HFFc6 (cell line): ENCODE measurements at places on chromosomes 1 and 21. TPM values are rescaled to one million over a fixed set of nuclear protein-coding genes. Genes with fewer than 3 reads are reported as not detected.
A peak's percentile ranks its signal among the peaks of the same experiment; 100 is the strongest.

GRCh38 chr1:26391450-26391849 lies 18.9 kb upstream of the ZNF683 start:
- no peak overlapping the region for H3K27ac ChIP-seq
- H3K36me3 ChIP-seq, result no peaks in the 10 kb centered on the region
- H3K4me3 ChIP-seq, result no peak overlapping the region
- peaks cover 26% of the 10 kb centered on the region for H3K4me1 ChIP-seq
- H3K27me3 ChIP-seq, result peaks cover 3% of the 10 kb centered on the region

DNA sequence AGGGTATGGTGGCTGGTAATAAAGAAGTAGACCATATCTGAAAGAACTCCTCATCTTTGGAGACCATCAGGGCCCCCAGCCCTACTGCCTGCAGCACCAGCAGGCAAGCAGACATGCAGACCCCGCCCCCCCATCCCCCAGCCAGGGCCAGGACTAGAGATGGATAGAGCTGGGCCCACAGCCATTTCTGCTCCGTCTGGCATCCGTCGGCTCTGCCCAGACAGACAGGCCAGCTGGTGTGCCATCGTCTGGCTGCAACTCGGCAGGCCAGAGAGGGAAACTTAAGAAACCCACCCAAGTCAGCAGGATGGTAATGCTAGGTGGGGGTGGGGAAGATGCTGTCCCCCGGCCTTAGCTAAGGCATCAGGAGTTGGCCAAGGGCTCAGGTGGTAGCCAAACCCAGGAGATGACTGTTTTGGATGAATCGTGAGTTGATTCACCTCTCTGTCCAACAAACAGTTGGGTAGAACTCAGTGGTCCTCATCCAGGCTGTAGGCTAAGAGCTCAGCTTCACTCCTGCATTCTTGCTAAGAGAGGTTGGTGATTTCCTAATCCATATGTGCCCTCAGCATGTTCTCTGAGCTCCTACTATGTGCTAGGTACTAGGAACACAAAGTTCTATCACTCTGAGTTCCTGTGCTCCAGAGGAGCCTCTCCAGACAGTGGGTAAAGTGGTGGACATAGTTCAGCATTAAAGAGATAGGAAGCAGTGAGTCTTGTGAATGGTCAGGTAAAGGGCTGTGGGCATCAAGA lies 23.2 kb upstream of the TMEM222 start:
- H3K27me3 ChIP-seq, result peaks cover 1% of the 10 kb centered on the region
- H3K4me3 ChIP-seq, result peak overlapping the region; percentile 51
- no peaks in the 10 kb centered on the region for H3K36me3 ChIP-seq
- H3K4me1 ChIP-seq, result peaks cover 44% of the 10 kb centered on the region
- H3K27ac ChIP-seq, result peak overlapping the region; percentile 98

GRCh38 chr1:245858722-245859492 lies 648.2 kb downstream of the SMYD3 start:
- no peak for DNase-seq
- peaks cover 37% of the 10 kb centered on the region for H3K36me3 ChIP-seq
- H3K4me3 ChIP-seq, result 0 out of 2 replicates have a peak overlapping the region, but pooled peaks have one; percentile 6
- H3K27ac ChIP-seq, result peak overlapping the region; percentile 85
- H3K27me3 ChIP-seq, result peaks cover 1% of the 10 kb centered on the region; the same call in 1 of the 2 replicates

- no peak overlapping the region for H3K4me3 ChIP-seq
- no peak overlapping the region for H3K27ac ChIP-seq
- H3K36me3 ChIP-seq, result no peaks in the 10 kb centered on the region
- DNase-seq, result no peak
- no peaks in the 10 kb centered on the region for H3K4me1 ChIP-seq
Observed at GRCh38 chr21:10464975-10465374, 56.4 kb upstream of the TPTE start.

DNA sequence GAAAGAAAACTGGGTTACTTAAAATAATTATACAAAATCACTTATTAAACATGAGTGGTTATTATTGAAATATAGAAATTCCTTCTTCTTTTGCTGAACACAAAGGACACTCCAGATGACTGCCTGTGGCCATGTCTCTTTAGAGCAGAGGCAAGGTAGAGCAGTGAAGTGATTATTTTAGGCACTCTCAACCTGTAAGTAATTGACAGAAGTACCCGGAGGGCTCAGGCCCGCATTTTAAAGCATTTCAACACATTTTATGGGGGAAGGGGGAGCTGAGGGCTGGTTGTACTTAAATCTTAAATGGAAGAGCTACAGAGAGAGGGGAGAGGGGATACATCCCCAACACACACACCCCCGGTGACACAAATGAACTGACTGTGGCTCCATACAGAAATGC lies 10.2 kb downstream of the OSCP1 start:
- no peaks in the 10 kb centered on the region for H3K36me3 ChIP-seq
- peaks cover 2% of the 10 kb centered on the region; the same call in 1 of the 2 replicates for H3K27me3 ChIP-seq
- no peak overlapping the region for H3K27ac ChIP-seq

- H3K4me1 ChIP-seq, result no peaks in the 10 kb centered on the region
- no peaks in the 10 kb centered on the region for H3K36me3 ChIP-seq
- no peak overlapping the region for H3K27ac ChIP-seq
- DNase-seq, result no peak
Observed at GRCh38 chr21:41398251-41398650, 27.8 kb upstream of the MX1 start.

CD160 gene
- total RNA-seq, result not detected in 3 replicates

DCST1 gene
- total RNA-seq, result not detected in 3 replicates
